CD4-positive, alpha-beta T cell treated with Interleukin-2 at 100 ng/mL for 4 hours (primary cell): ENCODE measurements at places on chromosomes 7 and 10.

DNA sequence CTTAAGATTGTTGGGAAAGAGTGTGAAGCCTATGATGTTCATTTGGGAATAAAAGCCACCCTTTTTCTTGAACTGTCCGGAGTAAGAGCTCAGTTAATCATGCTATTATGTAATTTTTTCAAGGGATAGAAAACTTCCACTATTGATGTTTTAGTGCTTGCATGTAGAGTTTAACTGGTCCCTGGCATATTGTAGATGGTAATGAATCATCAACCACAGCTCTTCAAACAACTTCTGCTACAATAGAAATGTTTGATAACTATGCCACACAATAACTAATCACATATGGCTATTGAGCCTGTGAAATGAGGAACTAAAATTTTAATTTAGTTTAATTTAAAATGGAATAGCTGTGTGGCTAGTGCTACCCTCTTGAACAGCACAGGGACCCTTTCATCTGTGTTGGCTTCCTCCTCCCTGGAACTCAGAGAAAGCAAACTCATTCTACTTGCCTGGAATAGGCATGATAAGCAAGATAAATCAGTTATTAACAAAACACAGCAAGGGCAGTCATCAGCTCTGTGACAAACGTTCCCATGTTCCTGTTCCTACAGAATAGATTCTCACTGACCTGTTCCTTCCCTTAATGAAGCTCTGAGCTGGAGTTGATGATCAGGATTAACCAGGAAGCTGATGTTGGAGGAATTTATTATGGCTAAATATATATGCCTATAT lies 4.9 kb upstream of the SRI start:
- DNase-seq = no peak

DNA sequence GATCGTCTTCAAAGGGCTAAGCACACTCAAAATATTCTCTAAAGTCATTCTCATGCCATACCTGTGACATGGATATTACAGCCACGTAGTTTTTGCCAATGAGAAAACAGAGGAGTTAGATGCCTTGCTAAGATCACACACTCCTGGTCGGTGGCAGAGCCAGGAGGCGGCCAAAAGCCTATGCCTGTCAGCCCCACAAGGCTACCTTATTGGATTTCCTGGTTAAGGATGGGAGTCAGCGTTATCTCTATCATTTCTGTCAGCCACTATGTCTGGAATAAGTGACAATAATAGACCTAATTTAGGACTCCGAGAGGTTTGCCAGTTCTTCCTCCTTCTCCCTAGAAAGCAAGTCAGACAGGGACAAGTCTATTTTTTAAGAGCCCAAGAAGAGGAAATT lies 250.8 kb downstream of the TRIL start:
- DNase-seq = no peak

GRCh38 chr7:148982654-148983199 lies 45.6 kb downstream of the PDIA4 start:
- no peak for DNase-seq

GRCh38 chr10:102422545-102423129 lies 2.0 kb downstream of the FBXL15 start:
- peak; percentile 53 for DNase-seq

GRCh38 chr7:29609162-29610037 lies 45.8 kb downstream of the PRR15 start:
- no peak for DNase-seq

- DNase-seq = no peak
Measured at GRCh38 chr7:102892631-102893278, 20.0 kb upstream of the LRRC17 start.

DNA sequence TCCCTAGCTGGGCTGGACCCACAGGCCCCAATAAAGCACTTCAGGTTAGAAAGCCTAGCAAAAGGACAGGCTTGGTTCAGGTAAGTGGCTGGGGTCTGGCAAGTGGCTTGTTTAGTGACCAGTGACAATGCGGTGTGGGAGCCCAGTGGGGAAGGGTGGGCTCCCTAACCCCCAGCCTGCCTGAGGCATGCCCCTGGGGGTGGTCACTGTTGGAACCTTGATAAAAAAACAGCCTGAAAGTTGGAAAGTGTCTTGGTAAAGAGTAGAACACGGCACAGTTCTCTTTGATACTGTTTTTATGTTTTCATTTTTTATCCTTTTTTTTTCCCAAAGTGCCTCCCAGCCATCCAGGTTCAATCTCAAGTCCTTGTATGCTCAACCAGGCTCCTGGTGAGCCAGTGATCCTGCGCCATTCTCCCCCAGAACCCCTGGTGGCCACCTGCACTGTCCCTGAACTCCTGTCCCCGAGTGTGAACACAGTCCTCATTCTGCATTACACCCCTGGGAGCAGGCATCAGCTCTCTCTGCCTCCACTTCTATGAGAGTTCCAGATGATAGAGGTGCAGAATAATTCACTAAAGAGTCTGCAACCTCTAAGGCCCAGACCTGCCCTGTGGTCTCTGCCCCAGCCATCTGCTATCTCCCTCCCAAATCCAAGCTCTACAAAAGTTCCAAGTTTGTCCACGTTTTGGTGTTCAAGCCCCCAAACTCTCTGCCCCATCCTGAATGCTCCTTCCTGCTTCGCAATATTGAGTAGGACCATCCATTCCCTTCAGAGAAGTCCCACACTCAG lies 15.0 kb upstream of the CXCL12 start:
- no peak for DNase-seq

DNA sequence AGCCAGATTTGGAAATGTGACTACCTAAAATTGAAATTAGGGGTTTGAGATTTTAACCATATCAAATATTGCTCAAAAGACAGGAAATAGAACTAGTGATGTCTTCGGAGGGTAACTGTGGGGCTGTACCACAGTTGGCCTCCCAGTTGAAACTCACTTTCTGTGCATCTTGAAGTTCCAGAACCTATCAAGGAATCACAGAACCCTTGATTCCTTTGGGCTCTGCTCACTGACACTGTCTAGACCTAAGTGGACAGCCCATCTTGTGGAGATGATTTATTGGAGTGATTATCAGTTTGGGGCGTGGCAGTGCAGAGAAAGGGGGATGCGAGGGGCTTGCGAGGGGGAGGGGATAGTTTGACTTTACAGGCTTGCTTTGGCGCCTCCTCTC lies 134.2 kb upstream of the GJD4 start:
- DNase-seq = no peak

- no peak for DNase-seq
Measured at GRCh38 chr7:151494298-151495284, 25.1 kb downstream of the RHEB start.

GRCh38 chr10:131544495-131544894 lies 233.0 kb upstream of the TCERG1L start:
- no peak for DNase-seq

DNA sequence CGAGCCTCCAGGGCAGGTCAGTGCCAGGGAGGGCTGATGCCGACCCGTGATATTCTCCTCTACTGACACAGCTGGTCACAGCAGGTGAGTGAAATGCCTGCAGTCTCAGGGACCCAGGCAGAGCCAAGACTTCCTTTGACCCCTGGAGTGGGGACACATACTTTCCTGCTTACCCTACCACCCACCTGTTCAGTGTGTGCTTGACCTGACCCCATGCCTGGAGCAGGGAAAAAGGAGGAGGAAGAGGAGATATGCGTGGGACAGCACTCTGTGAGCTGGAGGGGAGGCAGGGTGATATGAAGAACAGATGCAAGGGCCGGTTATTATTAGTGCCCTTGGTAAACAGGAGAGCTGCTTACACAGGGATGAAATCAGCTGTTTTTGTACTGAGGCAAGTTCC lies 40.8 kb upstream of the WIPF3 start:
- DNase-seq = no peak

- no peak for DNase-seq
Measured at GRCh38 chr7:94907026-94907810, at the start of gene PPP1R9A. Gene PPP1R9A, plus strand, starts transcription at chr7:94907594. Its CDS starts 2,520 bp downstream, at chr7:94910114.

DNA sequence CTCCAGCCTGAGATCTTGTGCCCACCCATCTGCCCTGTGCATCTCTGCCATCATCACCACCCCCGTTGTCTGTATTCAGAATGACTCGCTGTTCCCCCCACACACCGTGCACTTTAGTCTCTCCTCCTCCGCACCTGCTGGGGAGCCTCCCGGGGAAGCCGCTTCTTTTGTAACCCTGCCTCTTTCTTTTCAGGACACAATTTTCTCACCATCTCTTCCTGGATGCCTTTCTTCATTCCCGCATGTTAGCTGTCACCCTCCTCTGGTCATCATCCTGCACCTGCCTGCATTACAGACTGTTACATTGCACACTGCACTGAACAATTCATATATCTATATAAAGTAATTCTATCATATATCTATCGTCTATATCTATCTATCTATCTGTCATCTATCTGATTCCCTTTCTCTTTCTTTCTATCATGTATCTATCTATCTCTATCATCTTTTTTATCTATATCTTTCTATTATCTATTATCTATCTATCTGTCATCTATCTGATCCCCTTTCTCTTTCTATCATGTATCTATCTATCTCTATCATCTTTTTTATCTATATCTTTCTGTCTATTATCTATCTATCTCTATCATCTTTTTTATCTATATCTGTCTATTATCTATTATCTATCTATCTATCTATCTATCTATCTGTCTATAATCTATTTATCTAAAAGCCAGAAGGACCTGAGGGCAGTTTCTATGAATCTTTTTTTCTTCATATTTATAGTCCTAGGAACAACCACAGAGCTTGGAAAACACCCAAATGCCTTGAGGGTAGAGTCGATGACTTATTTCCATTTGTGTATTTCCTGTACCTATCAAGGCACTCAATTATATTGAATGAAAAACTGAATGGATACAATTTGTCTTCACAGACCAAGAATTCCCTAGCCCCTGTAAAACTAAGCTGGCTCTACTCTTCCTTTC lies 642.5 kb downstream of the ACTR3B start:
- no peak for DNase-seq

GRCh38 chr10:30553626-30554439 lies 75.7 kb downstream of the LYZL2 start:
- no peak for DNase-seq

- no peak for DNase-seq
Measured at GRCh38 chr7:36072620-36073019, 80.4 kb upstream of the EEPD1 start.

GRCh38 chr10:22489467-22489866 lies 144.2 kb downstream of the SPAG6 start:
- no peak for DNase-seq

- DNase-seq = no peak
Measured at GRCh38 chr10:58791137-58791536, 278.5 kb downstream of the BICC1 start.

GRCh38 chr10:124798364-124798763 lies 3.3 kb upstream of the ABRAXAS2 start:
- DNase-seq = no peak

GRCh38 chr7:79293655-79294142 lies 159.8 kb downstream of the MAGI2 start:
- DNase-seq = no peak

DNA sequence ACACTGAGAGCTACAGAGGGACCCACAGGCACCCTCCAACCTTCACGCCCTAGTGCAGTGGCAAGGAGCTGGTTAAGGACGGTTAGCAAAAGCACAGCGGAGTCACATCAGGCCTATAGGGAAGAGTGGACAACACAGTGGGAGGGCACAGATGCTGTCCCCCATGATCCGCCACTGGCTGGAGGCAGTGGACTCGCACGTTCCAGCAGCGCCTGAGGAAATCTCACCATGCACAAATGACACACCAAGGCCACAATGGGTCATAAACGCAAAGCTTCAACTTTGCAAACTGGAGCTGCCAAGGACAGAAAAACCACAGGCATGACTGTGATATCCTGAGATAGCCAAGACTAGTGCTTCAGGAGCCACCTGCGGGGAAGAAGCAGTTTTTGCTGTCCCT lies 58.8 kb downstream of the GRB10 start:
- no peak for DNase-seq

DNA sequence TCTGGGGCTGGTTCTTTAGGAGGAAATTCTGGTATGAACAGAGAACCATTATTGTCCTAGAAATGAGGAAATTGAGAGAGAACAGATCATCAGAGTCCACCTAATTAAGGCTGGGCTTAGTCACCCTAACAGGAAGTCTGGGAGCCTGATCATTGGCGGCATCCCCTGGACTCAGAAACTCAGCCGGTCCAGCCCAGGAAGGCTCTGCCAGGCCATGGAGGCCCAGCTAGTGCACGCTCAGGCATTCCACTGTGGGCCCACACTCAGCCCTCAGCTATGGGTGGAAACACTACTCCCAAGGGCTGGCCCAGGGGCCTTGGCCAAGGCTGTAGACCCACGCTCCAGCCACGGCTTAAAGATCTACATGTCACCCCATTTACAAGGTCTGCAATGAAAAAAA lies 109.2 kb downstream of the PTPN20 start:
- DNase-seq = no peak

GRCh38 chr10:124745673-124746072 lies 1.5 kb upstream of the FAM53B start:
- peak; percentile 77 for DNase-seq
